ENCODE measurements at places on chromosomes 5 and 9.

- DNase-seq: no peak
Measured at GRCh38 chr5:149280124-149280523, 8.5 kb downstream of the AFAP1L1 start.

GRCh38 chr5:31362931-31363568 lies 168.8 kb downstream of the DROSHA start:
- no peak for DNase-seq

DNA sequence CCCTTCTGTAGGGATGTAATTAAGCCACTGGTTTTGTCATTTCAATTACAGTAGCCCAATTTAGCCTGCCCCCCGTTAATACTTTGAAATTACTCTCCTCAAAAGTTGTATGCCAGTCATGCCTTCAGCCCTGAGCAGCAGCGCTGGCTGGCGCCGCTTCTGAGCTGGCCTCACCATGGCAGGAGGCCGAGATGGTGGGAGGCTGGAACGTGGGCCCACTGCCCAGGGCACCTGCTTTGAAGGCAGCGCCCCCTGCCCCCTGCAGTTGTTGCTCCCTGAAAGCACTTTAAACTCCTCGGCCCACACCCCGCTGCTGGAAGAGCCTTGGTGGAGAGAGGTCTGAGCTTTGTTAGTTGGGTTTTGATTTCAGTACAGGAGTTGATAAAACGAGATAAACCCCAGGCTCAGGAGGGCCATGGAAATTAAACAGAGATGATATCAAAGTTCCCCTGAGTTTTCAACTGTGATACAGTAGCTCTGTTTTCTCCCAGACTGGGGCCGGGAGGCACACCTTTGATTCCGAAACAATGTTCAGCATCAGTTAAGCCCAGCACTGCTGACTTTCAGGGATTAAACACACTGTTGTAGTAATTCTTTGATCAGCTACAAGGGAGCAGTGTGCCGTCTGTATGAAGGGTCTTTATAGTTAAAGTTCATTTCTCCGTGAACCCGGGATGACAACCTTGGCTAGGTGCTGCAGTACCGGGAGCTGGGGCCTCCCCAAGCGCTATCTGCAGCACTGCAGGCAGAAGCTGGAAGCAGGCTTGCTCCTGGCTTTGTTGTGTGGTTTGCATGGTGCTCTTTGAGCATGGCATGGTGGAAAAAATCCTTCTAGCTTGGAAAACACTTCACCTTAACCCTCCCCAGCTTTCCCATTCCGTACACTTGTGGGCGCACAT lies 9.5 kb downstream of the MVB12B start:
- DNase-seq: no peak

- no peak for DNase-seq
Measured at GRCh38 chr9:37290366-37290939, 132.0 kb upstream of the GRHPR start.

DNA sequence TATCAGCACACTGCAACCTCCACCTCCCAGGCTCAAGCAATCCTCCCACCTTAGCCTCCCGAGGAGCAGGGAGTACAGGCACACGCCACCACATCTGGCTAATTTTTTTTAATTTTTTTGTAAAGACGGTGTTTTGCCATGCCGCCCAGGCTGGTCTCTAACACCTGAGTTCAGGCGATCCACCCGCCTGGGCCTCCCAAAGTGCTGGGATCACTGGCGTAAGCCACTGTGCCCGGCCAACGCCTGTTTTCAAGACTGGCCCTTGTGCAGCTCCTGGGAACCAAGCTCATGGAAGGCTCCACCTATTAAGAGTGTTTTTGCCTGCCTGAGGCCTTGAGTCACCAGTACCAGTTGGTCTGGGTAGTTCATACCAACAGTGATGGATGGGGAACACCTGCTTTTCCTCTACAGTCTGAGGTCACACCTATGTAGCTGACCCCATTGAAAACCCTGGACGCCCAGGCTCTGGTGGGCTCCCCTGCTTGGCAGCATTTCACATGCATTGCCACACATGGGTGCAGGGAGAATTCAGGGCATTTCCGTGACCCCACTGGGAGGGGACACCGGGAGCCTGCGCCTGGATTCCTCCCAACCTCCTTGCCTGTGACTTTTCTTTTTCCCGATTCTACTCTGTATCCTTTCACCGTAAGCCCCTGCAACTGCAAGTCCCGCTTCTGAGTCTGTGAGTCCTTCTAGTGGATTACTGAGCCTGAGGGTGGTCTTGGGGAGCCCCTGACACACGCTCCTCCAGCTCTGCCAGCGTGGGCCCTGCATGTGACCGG lies 63.5 kb downstream of the ZNF354C start:
- no peak for DNase-seq

GRCh38 chr9:98105006-98105405 lies 14.0 kb downstream of the TRIM14 start:
- no peak for DNase-seq

- no peak for DNase-seq
Measured at GRCh38 chr5:154273028-154273617, 82.6 kb downstream of the GALNT10 start.

DNA sequence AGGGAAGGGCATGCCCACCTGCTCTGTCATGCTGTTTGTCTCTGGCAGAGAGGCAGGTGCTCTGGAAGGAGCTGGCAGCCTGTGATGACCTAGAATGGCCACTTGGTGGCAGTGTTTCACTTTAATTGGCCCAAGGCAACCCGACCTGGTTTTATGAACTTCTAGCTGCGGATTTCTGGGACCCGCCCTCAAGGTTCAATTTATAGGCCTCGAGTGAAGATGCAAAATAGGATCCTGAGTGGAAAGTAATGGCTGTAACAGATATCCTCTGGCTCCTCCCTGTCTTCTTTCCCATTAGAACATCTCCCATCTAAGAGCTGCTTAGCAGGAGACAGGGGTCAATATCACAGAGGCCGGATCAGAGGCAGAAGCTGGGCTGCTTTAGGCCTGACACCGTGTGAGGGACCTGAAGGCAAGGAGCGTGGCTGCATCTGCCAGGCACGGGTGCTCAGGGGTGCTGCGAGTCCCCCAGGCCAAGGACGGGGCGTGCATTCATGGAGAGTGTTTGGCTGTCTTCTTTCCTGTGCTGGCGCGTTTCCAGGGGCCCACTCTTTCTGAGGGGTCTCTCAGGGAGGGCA lies 56.7 kb upstream of the SLC28A3 start:
- peak; percentile 33 for DNase-seq

DNA sequence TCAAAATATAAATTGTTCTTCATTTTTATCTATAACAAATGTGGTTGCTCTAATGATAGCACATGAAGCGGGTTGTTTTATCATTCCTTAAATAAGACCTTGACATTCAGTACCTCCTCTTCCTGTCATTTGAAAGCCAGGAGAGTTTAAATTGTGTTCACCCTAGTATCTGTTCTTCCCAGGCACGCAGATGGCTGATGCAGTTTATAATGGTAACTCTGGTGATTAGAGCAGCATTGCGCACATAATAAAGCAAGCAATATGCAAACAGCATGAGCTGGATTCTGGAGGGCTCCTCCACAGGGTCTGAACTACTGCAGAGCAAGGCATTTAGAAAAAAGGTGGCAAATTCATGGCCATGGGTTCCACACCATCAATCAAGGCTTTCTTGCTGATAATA lies 307.8 kb downstream of the ENC1 start:
- DNase-seq: no peak

GRCh38 chr9:108282872-108283271 lies 572.9 kb downstream of the ACTL7B start:
- DNase-seq: no peak

DNA sequence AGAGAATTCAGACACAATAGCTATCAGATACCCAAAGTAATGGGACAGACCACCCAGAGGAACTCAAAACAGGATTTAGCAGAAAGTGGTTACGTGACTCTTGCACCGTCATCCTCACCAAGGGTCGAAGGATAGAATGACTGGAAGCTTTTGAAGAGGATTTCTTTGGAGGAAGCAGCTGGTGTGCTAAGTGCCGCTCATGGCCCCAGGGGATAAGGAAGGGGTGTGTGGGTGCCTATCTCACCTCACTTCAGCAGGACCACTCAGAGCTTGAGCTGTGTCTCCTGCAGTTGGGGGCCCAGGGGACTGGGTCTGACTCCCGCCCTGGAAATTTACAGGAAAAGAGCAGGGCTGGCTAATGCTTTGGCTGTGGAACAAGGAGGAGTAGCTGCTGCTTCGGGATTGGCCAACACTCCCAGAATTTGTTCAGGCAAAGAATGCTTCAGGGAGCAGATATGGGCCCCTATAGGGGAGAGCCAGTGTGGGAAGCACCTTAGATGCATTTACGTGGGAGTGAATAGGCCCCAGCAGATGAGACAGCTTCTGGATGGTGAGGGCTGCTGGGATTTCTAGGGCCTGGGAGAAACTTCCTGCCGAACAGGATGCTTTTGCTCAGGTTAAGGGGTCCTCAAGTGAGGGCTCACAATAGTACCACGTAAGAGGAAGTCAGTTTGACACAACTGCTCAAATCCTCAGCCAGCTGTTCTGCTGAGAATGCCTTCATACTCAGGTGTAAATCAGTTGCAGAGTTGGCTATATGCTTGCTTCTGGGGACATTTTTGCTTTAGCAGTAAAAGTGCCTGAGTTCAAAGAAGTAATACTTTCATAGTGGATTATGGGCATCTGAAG lies 29.1 kb upstream of the TOMM5 start:
- no peak for DNase-seq

DNA sequence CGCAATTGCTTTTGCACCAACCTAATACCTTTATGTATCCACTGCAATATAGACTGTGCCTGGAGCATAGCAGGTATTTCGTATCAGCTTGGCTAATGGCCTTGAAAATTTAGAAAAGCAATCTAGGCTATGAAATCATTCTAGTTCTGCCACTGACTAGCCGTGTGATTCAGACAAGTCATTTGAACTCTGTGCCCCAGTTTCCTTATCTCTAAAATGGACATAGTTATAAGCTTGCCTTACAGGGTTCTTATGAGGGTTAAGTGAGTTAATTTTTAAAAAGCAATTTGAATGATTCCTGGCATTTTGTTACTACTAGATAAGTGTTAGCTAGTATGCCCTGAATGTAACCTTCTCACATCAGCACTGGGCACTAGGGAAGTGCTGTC lies 80.5 kb upstream of the PUM3 start:
- no peak for DNase-seq

DNA sequence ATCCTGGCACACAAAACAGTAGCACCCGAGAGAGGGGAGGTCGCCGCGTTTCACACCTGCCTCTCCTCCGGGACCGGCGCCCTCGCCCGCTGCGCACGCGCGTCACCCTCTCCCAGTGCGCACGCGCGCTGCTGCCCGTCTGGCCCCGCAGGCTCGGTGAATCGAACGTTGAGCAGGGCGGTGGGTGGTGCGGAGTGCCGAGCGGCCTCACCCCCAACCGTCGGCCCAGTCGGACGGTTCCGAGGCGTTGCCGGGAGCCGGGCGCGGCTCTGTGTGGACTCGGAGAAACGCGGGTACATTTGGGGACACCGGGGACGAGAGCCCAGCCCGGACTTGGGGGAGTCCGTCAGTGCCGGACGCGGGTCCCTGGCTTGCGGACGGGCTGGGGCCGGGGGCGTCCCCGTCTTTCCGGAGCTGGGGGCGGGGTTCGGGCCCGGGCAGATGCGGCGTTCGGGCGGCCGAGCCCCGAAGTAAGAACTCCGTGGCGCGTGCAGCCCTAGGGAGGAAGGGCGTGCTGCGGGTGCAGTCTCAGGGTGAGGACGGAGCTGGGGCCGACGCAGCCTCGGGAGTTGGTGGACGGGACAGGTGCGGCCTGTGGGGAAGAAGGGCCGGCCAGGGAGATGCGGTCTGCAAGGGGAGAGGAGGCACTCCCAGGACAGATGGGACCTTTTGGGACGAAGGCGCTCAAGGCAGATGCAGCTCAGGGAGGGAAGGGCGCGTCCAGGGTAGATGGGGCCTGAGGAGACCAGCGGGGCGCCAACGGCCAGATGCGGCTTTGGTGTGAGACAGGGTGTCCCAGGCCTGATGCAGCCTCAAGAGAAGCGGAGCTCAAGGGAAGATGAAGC lies at the start of gene POMT1:
TSS of gene POMT1 (plus strand) at position 138 of the 845 bp plus-strand sequence. CDS start 1,301 bp downstream, outside the sequence.
- DNase-seq: peak; percentile 79

- DNase-seq: no peak
Measured at GRCh38 chr5:96517295-96517694, 84.2 kb upstream of the PCSK1 start.

DNA sequence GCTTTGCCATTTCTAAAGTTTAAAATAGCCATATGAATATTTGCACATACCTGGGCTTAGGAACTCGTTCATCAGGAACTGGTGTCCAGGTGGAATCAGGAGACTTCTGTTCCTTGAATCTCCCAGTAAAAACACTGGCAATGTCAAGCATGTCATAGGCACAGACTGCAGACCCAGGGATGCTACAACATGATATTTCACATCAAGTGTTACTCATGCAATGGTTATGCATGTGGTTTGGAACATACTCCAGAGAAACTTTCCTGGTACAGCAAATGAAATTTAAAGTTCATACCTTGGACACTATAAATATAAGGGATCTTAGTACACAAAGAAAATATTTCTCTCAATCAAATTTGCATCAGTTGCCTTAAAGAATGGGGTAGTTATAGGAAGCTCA lies 92.2 kb downstream of the SEMA6A start:
- DNase-seq: no peak

DNA sequence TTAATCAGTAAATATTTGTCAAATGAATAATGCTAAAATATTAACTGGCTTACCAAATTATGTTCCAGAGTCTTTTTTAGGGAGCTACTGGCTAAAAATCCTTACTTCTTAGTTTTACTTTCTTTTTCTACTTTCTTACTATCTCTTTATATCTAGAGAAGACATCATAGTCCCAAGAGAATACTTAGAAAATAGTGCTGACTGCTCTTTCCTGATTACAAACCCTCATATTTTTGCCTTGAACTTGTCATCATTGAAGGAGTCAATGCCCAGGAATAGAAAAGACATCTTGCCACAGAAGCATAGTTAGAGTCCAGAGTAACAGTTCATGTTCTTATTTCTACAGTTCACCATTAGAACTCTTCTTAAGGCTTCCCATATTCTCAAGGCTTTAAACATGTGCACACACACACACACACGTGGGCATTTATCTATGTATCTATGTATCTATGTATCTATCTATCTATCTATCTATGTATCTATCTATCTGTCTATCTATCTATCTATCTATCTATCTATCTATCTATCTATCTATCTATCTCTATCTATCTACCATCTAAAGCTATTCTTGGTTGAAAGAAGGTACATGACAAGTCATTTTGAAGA lies 654.3 kb downstream of the ANXA1 start:
- no peak for DNase-seq

DNA sequence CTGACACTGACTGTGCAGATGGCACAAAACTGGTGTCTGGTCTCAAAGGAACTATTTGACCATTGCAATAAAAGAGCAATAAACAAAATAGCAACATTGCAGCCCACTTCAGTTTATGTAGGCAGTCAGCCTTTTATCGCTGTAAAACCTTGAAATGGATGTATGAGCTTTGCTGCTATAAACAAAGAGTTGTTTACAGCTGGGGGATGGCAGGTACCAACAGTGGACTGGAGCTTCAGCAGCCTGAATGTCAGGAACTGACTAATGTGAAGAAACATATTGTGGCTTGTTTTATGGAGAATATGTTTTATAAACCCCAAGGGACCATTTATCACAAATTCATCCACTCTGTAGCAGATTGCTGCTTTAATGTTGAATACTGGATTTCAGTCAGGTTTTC lies 78.0 kb downstream of the PTPRD start:
- DNase-seq: no peak

GRCh38 chr9:8673830-8674229 lies 874.3 kb upstream of the DMAC1 start:
- DNase-seq: no peak
